ENCODE measurements at places on chromosomes 6 and 20.
A peak's percentile ranks its signal among the peaks of the same experiment; 100 is the strongest.

GRCh38 chr6:1609648-1610496, at the start of gene FOXC1:
FOXC1 (plus strand) TSS chr6:1609915; CDS start chr6:1610446, 531 bp downstream.
- peak; percentile 95 for DNase-seq

DNA sequence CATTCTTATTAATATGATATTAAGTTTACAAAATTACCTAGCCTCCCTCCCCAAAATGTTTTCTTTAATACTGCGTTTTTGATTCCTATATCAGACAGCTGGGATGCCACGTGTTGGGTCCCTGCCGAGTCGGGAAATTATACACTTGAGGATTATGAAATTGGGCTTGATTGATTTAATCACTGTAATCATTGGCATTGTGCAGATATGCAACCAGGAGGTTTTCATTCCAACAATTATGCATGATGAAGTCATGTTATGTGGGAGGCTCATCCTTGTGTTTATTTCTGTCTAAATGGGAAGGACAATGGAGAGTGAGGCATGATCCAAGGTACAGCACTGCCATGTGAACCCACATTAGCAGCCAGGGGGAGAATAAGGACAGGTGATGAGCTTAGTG, 30.6 kb upstream of the RIPOR2 start:
- no peak for DNase-seq

DNA sequence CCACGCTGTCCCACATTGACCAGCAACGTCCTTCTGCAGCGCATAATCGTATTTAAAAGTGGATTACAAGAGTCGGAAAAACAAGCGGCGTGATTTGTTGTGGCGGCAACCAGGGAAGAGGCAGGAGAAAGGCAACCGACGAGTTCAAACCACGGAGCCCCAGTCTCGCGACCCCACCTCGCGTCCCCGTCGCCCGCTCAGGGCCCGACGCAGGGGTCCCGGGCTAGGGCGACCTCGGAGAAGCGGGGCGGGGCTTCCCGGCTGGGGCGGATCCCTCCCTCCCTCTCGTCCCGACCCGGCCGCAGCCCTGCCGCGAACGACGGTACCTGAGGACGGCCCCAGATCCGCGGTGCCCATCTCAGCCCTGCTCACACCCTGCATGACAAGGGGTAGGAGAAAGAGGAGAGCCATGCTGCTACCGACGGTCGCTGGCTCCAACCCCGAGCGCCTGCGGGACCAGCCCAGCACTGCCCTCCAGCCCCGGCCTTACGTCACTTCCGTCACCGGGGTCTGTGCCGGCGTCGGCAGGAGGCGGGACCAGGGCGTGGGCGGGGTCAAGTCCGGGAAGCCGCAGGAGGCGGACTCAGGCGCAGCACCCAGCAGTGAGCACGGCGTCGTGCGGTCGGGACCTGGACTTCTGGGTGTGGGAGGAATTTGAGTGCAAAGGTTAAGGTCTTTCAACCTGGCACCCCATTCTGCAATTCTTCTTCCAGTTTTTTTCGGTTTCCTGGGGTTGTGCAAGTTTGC, at the start of gene IFNGR1:
Gene IFNGR1 (minus strand): TSS at position 469 of the 747 bp plus-strand sequence. CDS start 58 bp downstream, at position 411.
- peak; percentile 93 for DNase-seq

DNA sequence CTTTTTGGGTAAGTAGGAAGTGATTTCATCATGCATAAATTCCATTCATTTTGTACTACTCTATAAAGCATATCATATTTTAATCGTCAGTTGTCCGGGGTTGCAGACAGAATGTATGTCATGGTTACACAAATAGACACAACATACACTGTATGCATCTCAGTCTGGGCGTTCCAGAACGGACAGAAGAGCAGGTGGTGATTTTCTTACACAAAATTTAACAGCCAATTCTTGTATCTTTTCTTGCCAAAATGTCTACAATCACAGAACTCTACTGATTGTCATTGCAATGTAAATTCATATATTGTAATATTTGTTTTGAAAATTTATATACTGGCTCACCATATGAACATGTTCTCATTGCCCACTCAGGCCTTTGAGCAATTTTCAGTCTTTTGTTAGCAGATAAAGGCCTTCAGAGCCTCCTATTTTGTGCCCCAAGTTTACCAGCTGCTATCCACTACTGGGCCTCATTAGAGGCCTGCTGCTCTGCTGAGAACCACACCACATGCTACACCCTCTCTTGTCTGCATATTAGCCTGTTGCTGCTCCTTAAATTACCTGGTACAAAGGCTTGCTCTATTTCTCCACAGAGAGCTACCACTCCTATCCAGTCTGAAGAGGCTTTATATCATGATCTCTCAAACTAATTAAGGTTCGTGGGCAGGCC, 61.5 kb downstream of the PRDM13 start:
- DNase-seq: no peak

DNA sequence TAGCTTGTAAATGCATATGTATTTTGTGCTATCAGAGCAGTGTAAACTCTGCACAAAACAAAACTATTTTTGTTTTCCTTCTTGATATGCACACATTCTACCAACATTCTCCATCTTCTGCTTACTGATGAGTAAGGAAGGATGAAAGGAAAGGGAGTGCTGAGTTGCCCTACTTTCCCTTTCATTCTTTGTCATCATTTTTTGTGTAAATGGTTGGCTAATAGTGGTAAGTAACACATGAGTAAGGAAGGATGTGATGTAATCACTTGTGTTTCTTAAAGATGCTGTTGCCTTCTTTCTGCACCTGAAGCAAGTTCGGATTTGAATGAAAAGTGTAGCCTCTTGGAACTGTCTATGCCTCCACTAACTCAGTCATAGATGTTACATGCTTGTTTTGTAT, 4.6 kb upstream of the REV3L start:
- peak; percentile 66 for DNase-seq

- no peak for DNase-seq
Measured at GRCh38 chr6:40276141-40276540, 311.0 kb downstream of the LRFN2 start.

DNA sequence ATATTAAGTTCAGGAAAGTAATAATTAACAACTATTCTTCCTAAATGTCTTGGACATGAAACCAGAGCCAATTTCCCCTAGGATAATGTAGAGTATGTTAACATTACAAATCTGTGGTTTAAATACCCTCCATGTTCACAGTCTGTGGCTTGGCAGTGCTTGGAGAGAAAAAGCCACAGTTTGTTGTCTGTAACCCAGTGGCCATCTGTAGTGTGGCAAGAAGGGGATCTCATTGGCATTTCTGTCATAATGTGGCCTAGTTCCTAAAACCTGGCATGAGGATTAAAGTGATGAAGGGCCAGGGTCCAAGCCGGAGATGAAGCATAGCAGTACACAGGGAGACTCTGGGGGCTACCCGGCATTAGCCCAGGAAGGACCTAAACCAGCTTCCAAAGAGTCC, 31.2 kb downstream of the SYNE1 start:
- no peak for DNase-seq

DNA sequence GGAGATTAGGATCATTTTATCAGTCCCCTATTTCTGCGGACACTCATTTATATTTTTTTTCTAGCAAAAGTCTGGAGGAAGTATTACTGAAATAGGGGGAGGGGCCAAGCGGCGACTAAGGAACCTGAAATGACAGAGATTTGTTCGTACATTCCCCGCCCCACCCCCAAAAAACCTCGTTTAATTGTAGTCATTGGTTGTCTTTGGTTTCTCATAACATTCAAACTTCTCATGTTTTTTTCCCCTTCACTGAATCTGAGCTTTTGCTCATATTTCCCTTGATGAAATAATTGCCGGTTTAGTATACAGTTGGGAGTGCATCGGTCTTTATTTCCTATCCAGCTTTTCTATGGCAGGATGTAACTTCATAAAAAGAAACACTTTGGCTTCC, 768 bp upstream of the FYN start:
- DNase-seq: peak; percentile 39

DNA sequence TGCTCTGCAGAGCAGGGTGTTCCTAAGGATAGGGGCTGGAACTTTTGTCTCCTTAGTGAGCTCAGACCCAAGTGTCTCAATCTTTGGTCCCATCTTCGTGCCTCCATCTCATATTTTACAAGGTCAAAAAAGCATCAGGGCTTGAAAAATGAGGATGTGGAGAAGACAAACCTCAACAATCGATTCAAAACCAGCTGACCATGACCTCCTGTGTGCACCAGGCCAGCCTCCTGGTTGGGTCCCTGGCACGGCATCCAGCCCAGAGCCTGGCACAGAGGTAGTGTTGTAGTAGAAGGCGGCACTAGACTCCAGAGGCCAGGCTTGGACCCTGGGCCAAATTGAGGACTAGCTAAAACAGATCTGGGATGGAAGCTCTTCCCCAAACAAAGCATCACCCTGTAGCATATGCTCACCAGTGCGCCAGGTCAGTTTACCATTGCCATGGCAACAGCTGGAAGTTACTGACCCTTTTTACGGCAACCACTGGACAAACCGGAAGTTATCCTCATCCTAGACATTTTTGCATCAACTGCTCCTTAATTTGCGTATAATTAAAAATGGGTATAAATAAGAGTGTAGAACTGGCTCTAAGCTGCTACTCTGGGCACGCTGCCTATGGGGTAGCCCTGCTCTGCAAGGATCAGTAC, 69.3 kb upstream of the BLCAP start:
- DNase-seq: peak; percentile 5

DNA sequence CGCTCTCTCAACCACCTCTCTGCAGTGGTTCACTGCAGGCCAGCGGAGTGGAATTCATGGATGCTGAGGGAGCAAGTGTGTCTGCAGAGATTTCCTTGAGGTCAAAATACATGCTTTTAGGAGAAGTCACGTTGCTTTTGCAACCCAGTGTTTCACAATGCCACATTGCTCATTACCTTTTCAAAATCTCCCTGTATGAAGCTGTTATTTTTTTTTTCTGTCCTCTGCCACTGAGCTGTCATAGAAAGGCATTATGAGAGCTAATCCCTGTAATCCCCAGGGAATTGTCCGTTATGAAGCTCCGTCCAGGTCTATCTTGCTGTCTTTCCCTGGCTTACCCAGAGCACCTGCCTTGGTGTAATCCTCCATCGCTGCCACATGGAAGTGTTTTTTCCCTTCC, 60.5 kb upstream of the SLC22A23 start:
- peak; percentile 95 for DNase-seq

DNA sequence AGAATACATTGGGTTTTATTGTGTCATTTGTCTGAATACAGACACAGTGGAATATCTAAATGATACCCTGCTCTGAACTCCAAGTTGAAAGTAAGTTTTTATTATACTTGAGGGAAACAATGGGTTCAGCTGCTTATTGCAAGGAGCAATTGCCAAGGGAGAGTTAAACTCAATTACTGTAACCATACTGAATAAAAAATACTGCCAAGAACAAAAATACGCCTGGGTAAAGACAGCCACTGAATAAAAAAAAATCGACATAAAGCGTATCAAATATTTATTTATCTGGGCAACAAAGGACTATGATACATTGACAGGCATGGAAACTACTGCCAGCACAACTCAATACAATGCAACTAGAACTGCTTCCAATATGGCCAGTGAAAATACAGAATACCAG, 18.1 kb downstream of the TFAP2A start:
- DNase-seq: no peak

- DNase-seq: no peak
Measured at GRCh38 chr6:30097902-30098768, 14.8 kb downstream of the TRIM31 start.

DNA sequence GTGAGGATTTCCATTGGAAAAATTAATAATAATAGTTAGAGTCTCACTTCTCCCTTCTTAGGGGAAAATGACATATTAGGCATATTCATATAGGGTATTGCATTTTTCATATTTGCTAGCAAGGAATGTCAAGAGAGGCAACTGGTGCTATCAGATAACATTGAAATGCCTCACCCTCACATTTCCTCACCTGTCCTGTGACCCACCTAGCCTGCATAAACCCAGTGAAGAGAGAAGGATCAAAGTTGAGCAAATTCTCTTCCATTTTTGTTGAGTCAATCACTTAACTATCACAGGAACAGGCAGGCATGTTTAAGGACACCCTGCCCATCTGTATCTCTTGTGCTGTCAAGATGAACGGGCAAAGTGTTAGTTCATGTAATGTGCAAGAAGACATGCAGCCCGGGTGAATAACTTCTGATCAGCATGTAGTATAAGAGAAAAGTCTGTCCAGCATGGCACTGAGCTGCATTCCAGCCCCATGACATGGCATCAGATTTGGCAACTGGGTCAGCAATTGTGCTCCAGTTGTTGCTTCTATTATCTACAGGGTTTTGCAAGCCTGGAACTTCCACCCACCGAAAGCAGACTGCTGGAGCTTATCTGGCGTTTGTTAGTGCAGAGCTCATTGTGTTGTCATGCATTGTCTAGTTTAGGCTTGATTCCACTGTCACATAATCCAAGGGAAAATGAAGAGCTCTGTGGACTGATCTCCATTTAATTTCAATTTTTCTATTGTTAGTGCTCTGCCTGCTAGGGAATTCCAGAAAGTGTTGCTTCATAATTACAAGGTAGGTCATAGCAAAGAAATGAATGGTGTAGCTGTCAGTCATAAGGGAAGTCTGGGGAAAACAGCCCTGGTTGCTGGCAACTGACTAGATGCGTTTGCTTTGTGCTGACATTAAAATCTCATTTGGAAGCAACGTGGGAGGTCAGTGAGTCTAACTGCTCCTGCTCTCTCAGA, 138.4 kb upstream of the TNFAIP3 start:
- DNase-seq: peak; percentile 86

DNA sequence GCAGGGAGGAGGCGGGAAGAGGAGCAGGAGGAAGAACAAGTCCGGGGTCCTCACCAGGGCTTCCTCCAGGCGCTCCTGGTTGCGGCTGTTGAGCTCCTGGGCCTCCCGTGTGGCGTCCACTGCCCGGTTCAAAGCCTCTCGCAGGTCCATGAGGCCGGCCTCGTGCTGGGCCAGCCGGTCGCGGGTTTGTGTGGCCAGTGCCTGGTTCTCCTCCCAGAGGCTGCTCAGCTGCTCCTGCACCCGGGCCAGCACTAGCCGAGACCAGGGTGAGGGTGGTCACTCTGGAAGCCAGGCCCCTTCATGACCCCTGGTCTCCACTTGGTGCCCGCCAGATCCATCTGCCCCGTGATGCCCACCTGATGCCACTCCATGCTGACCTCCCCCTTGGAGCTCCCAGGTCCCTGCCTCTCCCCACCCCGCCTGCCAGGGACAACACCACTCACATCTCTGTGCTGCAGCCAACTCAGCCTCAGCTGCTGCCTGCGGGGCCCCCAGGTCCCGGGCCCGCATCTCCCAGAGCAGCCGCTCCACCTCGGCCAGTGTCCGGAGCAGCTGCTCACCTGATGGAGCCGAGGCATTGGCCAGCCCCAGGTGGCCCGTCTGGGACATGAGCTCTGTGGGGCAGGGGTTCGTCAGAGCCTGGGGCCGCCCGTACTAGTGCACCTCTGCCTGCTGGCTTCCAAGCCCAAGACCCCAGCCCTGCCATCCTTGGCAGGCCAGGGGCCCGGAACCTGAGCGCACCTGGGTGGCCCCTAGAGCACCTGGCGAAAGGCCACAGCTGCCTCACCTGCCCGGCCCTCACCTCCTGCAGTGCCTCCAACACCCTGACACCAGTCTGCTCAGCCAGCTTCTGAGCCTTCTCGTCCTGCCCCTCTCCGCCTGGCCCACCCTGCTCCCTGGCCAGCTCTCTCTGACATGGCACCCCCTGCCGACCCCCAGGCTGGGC, 15.9 kb downstream of the ADRM1 start:
- no peak for DNase-seq

- DNase-seq: no peak
Measured at GRCh38 chr6:158782432-158783166, 36.6 kb downstream of the EZR start.

- DNase-seq: no peak
Measured at GRCh38 chr20:37702403-37703034, 8.7 kb downstream of the CTNNBL1 start.
